Naive thymus-derived CD4-positive, alpha-beta T cell (primary cell): ENCODE measurements at places on chromosomes 2 and 18.

- H3K36me3 ChIP-seq: no peaks in the 10 kb centered on the region
- H3K27ac ChIP-seq: no peak overlapping the region
- H3K27me3 ChIP-seq: no peaks in the 10 kb centered on the region
- no peak overlapping the region for H3K4me3 ChIP-seq
Measured at GRCh38 chr2:81263989-81264388, 959.4 kb upstream of the LRRTM1 start.

GRCh38 chr2:45103351-45104345 is 94.4 kb upstream of the SIX2 start:
- H3K27me3 ChIP-seq: peaks cover 3% of the 10 kb centered on the region
- H3K4me3 ChIP-seq: no peak overlapping the region

GRCh38 chr2:64837116-64837731 is 152.0 kb upstream of the SLC1A4 start:
- H3K4me3 ChIP-seq: no peak overlapping the region
- no peak overlapping the region for H3K27ac ChIP-seq
- no peak for DNase-seq

GRCh38 chr2:113966832-113967231 is 76.9 kb downstream of the ACTR3 start:
- H3K4me1 ChIP-seq: no peaks in the 10 kb centered on the region
- H3K27ac ChIP-seq: no peak overlapping the region
- no peaks in the 10 kb centered on the region for H3K27me3 ChIP-seq
- no peak for DNase-seq
- no peak overlapping the region for H3K4me3 ChIP-seq

DNA sequence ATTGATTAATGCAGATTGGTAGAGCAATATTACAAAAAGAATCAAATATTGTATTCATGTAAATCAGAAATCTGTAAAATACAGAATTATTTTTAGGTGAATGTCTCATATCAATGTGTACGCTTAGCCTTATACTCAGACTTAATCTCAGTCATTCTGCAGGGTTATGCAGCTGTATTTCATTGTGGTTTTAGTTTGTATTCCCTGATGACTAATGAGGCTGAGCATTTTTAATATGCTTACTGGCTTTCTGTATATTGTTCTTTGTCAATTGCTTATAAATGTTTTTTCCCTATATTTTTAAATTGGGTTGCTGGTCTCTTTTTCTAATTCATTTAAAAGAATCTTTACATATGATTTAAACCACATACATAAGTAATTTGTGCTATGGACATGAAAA is 50.1 kb downstream of the CDH19 start:
- H3K4me3 ChIP-seq: no peak overlapping the region
- H3K27ac ChIP-seq: no peak overlapping the region
- no peaks in the 10 kb centered on the region for H3K36me3 ChIP-seq
- H3K27me3 ChIP-seq: no peaks in the 10 kb centered on the region

GRCh38 chr18:6161549-6161948 is 253.2 kb downstream of the L3MBTL4 start:
- H3K4me1 ChIP-seq: no peaks in the 10 kb centered on the region
- no peaks in the 10 kb centered on the region for H3K36me3 ChIP-seq
- H3K4me3 ChIP-seq: no peak overlapping the region

- no peaks in the 10 kb centered on the region for H3K36me3 ChIP-seq
- H3K27ac ChIP-seq: no peak overlapping the region
- H3K27me3 ChIP-seq: no peaks in the 10 kb centered on the region
- H3K4me3 ChIP-seq: no peak overlapping the region
Measured at GRCh38 chr2:26718949-26719686, 26.6 kb downstream of the KCNK3 start.

DNA sequence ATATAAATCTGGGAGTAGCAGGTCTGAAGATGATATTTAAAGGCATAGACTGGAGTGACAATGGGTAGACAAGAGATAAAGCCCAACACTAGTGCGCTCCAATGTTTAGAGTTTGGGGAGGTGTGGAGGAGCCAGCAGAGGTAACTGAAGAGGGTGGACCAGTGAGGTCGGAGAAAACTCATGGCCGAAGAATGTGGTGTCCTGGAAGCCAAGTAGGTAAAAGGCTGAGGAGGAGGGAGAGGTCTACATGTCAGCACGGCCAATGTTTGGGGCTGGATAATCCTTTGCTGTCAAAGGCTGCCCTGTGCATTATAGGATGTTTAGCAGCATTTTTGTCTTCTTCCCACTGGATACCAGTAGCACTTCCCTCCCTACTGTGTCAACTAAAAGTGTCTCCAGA is 78.8 kb upstream of the KCNE4 start:
- H3K4me3 ChIP-seq: no peak overlapping the region
- H3K36me3 ChIP-seq: no peaks in the 10 kb centered on the region
- no peak overlapping the region for H3K27ac ChIP-seq
- H3K27me3 ChIP-seq: no peaks in the 10 kb centered on the region
- no peak for DNase-seq

DNA sequence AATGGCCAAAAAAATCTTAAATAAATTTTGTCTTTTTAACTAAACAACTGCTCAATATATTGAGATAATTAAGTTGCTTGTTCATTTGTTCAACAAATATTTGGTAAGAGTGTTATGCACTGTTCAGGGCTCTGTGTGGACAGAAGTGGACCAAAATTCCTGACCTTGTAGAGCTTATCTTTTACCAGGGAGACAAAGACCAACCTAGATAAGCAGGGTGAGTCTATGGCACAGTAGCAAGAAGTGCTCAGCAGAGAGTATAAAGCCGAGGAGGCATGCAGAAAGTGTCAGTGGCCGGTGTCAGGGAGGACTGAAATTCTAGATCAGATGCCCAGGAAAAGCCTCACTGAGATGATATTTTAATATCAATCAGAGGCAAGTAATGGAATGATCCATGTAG is 2.6 kb downstream of the RAB27B start:
- H3K4me1 ChIP-seq: peaks cover 5% of the 10 kb centered on the region
- no peak overlapping the region for H3K27ac ChIP-seq
- no peaks in the 10 kb centered on the region for H3K27me3 ChIP-seq
- H3K4me3 ChIP-seq: no peak overlapping the region

GRCh38 chr18:6315517-6316331 is 99.0 kb downstream of the L3MBTL4 start:
- H3K4me3 ChIP-seq: no peak overlapping the region
- no peak for DNase-seq
- H3K27ac ChIP-seq: no peak overlapping the region
- H3K4me1 ChIP-seq: no peaks in the 10 kb centered on the region

DNA sequence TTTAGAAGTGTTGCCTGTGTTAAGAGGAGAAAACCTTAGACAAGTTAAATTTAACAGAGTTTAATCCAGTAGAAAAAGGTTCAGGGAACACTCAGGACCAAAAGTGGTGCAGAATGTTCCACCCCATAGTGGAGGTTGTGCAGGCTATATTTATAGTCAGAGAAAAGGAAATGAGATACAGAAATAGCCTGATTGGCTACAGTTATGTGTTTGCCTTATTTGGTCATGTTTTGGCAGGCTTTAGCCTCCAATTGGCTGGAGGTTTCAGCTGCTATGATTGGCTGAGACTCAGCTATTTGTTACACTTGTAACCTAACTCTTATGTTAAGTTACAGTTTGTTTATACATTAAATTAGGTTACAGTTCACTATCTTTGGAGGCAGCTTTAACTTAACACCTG is 4.2 kb downstream of the STAMBP start:
- peaks cover 22% of the 10 kb centered on the region for H3K4me1 ChIP-seq
- no peak overlapping the region for H3K27ac ChIP-seq
- DNase-seq: no peak
- H3K27me3 ChIP-seq: no peaks in the 10 kb centered on the region

- no peak for DNase-seq
- no peak overlapping the region for H3K27ac ChIP-seq
- H3K4me1 ChIP-seq: no peaks in the 10 kb centered on the region
- no peaks in the 10 kb centered on the region for H3K27me3 ChIP-seq
- no peak overlapping the region for H3K4me3 ChIP-seq
Measured at GRCh38 chr18:228586-228985, 39.3 kb downstream of the THOC1 start.

- no peak overlapping the region for H3K27ac ChIP-seq
- H3K4me1 ChIP-seq: no peaks in the 10 kb centered on the region
- no peaks in the 10 kb centered on the region for H3K27me3 ChIP-seq
- no peak for DNase-seq
- H3K4me3 ChIP-seq: no peak overlapping the region
Measured at GRCh38 chr2:186477790-186478189, 8.3 kb upstream of the ZC3H15 start.

GRCh38 chr2:160498137-160498536 is 4.5 kb upstream of the RBMS1 start:
- DNase-seq: no peak
- no peaks in the 10 kb centered on the region for H3K4me1 ChIP-seq
- no peak overlapping the region for H3K4me3 ChIP-seq
- no peaks in the 10 kb centered on the region for H3K36me3 ChIP-seq
- H3K27me3 ChIP-seq: no peaks in the 10 kb centered on the region
- H3K27ac ChIP-seq: no peak overlapping the region

DNA sequence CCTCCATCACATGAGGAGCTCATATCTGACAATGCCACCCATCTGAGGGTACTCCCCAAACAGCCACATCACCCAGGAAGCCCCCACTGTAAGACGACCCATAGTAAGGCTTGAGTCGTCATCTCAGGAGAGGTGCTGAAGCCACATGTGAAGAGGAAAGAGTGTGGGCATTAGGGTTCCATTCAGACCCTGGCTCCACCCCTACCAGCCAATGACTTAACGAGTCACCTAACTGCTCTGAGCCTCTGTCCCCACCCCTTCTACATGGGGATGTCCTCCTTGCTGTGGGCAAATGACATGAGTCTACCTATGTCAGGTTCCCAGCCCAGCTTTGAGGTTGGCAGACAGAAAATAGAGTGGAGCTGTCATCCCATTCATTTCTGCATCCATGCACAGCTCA is 46.3 kb downstream of the C1QL2 start:
- H3K4me3 ChIP-seq: no peak overlapping the region
- H3K27ac ChIP-seq: no peak overlapping the region
- H3K4me1 ChIP-seq: no peaks in the 10 kb centered on the region
- no peaks in the 10 kb centered on the region for H3K36me3 ChIP-seq

DNA sequence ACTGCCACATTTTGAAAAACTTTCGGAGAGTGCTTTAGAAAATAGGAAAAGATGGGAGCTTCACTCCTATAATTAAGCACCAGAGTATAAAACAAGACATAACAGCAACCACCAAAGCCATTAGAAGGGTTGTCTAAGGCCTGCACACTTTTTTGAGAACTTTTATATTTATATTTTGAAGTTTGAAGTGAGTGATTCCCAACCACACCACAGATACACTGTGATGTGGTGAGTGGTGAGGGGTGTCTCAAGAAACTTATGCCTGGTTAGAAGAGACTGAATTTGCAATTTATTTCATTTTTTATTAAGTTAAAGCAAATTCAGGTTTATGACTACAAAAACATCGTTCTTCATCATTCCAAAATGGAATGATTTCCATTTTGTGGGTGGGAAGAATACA is 161.9 kb downstream of the DNAH6 start:
- peaks cover 16% of the 10 kb centered on the region for H3K4me1 ChIP-seq
- H3K4me3 ChIP-seq: no peak overlapping the region
- peak; percentile 10 for DNase-seq
- no peak overlapping the region for H3K27ac ChIP-seq
- H3K36me3 ChIP-seq: no peaks in the 10 kb centered on the region

GRCh38 chr2:238950551-238950950 is 102.7 kb downstream of the TWIST2 start:
- H3K27ac ChIP-seq: no peak overlapping the region
- H3K4me1 ChIP-seq: no peaks in the 10 kb centered on the region
- DNase-seq: no peak
- H3K27me3 ChIP-seq: no peaks in the 10 kb centered on the region
- no peaks in the 10 kb centered on the region for H3K36me3 ChIP-seq

DNA sequence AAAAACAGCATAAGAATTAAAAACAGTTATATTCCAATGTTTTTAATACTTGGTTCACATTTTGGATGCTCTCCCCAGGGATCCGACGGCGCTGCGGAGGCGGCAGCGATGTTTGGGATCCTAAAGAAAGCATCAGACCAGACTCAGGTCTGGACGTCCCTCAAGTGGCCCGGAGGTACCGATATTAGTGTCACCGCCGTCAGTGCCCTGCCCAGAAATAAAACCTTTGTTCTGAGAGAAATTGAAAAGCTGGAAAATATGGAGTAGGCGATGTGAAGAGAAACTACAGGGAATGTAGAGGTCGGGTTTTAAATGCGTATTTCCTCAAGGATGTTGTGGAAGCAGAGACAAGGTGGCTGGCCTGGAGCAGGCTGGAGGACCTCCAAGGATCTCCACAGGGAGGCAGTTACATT is 683 bp upstream of the TBC1D8 start:
- H3K4me1 ChIP-seq: peaks cover 8% of the 10 kb centered on the region
- no peak overlapping the region for H3K27ac ChIP-seq
- peak overlapping the region; percentile 40 for H3K4me3 ChIP-seq
- no peaks in the 10 kb centered on the region for H3K27me3 ChIP-seq
- no peak for DNase-seq

- no peak overlapping the region for H3K27ac ChIP-seq
- H3K4me1 ChIP-seq: no peaks in the 10 kb centered on the region
- no peaks in the 10 kb centered on the region for H3K27me3 ChIP-seq
Measured at GRCh38 chr2:17272652-17273525, 245.4 kb downstream of the RAD51AP2 start.

DNA sequence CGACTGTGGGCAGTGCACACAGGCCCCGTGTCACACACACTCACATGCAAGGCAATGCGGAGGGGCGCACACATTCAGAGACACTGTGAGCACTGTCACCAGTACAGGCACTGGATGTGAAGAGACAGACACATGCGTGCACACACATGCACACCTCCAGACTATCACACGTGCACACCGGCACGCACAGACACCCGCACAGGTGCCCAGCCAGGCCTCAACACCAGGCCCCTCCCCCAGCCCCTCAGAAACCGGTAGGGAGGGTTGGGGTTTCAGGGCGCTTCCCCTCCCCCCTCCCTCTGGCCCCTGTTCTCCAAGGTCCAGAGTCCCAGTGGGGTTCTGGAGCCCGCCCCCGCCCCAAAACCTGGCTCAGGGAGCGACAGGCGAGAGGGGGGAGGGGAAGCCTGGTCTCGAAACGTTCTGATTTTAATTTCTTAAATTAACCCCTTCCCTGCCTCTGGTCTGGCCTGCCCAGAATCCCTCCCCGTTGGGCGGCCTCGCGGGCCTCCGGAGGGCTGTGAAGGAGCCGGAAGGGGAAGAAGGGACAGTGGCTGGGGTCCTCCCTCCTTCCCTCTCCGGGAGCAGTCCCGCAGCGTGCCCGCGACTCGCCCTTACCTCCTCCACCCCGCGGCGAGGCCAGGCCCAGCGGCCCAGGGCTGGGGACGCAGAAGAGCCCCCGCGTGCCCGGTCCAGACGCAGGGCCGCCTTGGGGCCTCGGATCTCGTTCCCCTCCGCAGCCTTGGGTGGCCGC is 558 bp downstream of the FBXO41 start:
- H3K4me1 ChIP-seq: peaks cover 14% of the 10 kb centered on the region
- no peak for DNase-seq
- no peaks in the 10 kb centered on the region for H3K36me3 ChIP-seq
- H3K27ac ChIP-seq: peak overlapping the region; percentile 61
- no peaks in the 10 kb centered on the region for H3K27me3 ChIP-seq

GRCh38 chr2:150282357-150282756 is 205.1 kb downstream of the RND3 start:
- H3K4me3 ChIP-seq: no peak overlapping the region
- no peaks in the 10 kb centered on the region for H3K27me3 ChIP-seq
- H3K4me1 ChIP-seq: no peaks in the 10 kb centered on the region
- no peak for DNase-seq
